Renal cortical epithelial cell (primary cell): ENCODE measurements at places on chromosomes 12 and 14. TPM values are rescaled to one million over a fixed set of nuclear protein-coding genes. Genes with fewer than 3 reads are reported as not detected.

HOTAIR gene
- total RNA-seq: 1.3 TPM in 1 of 2 replicates, not detected in the other

ANG gene
- total RNA-seq: 2.3 and 4.5 TPM in 2 replicates

OTOGL gene
- under 0.01 TPM in 2 replicates for total RNA-seq

TOMM20L gene
- not detected in 2 replicates for total RNA-seq

GLTP gene
- 45.4 and 57.3 TPM in 2 replicates for total RNA-seq

GRIP1 gene
- total RNA-seq: 6.4 and 32.4 TPM in 2 replicates

PMEL gene
- 1.6 and 1.9 TPM in 2 replicates for total RNA-seq
